ENCODE measurements at places on chromosomes 3 and 15.

DNA sequence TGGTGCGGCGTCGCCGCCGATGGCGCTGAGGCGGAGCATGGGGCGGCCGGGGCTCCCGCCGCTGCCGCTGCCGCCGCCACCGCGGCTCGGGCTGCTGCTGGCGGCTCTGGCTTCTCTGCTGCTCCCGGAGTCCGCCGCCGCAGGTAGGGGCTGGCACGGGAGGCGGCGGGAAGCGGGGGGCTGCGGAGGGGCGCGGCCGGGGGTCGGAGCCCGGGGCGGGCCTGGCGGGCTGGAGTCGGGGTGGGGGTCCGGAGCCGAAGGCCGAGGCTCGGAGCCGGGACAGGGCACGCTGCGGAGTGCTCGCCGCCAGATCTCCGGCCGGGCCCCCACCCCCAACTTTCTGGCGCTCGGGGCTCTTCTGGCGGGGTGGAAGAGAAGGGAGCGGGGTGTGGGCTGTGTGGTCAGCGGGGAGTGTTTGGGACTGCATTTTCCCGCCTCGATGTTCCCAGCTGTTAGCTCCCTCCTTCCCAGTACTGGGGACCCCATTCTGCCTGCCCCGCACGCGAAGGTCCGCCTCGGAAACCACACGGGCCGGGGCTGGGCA lies 299 bp downstream of the TYRO3 start:
- DNase-seq = no peak

DNA sequence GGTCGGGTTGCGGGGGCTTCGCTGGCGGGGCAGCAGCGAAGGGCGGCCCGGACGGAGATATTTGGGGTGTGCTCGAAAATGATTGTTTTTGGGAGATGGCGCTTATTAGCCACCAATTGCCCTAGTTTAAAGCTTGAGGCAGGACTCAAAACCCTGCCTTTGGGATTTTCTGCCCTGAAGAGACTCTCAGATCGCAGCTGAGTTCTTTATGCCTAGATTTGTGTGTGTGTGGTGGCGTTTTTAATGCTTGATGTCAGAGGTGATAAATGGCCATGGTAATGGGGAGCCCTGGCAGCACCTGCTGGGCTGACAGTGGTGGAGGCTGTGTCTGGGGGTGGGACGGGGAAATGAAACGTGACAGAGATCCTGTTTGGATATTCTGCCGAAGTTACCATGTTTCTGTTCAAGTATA lies 604 bp downstream of the KCTD6 start:
- peak; percentile 27 for DNase-seq

- no peak for DNase-seq
These were observed 27.9 kb downstream of the EID1 start for GRCh38 chr15:48905847-48906246.

DNA sequence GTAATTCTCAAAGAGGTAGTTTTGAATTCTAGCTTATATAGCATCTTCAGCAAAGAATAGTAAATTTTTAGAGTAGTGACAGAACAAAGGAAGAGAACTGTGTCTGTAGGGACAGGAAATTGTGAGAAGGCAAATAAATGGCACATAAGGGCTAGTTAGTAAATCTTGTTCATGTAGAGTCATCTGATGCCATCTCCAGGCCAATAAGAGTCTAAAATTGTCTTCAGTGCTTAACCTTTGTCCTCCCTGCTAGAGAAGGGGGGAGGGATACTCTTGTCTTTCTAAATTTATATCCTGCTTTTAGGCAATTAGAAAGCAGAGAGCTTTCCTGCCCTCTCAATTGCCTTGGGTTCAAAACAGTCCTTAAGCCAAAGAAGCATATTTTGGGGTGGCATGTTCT lies 87.0 kb upstream of the DNAJC19 start:
- no peak for DNase-seq

DNA sequence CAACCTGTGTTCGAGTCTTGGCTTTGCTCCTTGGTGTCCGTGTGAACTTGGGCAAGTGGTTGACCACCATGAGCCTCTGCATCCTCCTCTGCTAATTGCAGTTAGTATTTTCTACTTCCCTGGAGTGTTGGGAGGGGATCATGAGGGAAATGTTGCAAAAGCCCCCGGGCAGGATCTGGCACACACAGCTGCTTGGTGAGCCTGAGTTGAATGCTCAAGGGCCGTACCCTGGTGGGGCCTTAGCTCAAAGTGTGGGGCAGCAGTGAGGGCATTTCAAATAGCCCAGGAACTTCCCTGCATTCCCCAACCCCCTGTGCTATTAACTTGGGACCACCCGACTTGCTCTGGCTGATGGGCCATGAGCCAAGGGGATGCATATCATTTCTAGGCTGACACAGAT lies 94.9 kb upstream of the SLC6A11 start:
- DNase-seq = no peak
